ENCODE measurements at places on chromosomes 12 and 14.

DNA sequence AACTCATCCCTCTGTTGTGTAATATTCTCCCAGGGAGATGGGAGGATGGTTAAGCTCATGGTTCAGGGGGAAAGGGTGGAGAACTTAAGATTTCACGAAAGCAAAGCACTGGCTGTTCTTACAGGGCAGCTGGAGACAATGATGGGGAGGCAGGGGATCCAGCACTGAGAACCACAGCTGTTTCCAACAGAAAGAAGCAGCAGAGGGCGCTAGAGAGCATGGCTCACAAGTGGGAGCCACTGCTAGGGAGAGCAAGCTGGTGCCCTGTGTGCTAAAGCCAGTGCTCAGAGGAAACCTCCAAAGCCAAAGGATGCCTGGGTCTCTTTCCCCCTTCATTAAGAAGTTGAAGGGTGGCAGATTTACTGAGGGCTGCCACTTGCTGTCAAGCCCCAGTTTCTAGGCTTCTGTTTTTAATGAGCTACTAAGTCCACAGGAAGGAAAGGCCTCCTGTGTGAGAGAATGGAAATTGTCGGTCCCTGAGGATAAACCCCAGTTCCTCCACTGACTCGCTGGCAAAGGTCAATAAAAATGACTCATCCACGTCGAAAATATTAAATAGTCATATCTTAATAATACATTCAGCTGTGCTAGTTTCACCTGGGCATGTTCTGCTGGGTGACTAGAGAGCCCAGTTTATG lies 199.7 kb downstream of the ANO2 start:
- peak; percentile 66 for DNase-seq

GRCh38 chr12:931060-931459 lies 18.4 kb downstream of the RAD52 start:
- DNase-seq = no peak

DNA sequence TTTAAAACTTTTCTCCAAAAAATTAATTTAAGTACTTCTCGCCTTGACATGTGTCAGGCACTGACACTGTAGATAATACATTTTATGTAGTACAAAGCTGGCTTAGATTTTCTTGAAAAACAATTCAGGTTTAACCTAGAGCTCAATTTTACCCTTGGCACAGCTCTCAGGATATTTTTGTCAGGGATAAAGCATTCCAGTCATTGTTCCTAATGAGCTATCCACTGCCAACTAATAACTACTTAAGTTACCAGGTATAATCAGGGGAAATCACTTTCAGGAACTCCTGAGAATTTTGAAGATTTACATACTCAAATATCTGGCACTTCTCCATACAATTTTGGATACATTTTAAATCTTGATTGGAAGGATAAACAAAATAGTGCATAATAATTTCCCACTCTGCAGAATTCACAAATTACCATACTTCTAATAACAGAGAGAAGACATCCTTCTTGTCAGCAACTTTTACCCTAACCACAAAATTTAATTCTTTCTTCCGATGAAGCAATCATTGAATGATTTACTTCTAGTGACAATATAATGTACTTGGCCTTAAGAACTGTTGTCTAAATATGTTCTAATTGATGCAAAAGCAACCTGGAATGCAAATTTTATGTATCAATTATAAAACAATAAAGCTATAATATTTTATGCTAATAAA lies 4.8 kb downstream of the RASSF9 start:
- DNase-seq = peak; percentile 15

GRCh38 chr14:89166633-89167032 lies 250.4 kb downstream of the FOXN3 start:
- DNase-seq = no peak

DNA sequence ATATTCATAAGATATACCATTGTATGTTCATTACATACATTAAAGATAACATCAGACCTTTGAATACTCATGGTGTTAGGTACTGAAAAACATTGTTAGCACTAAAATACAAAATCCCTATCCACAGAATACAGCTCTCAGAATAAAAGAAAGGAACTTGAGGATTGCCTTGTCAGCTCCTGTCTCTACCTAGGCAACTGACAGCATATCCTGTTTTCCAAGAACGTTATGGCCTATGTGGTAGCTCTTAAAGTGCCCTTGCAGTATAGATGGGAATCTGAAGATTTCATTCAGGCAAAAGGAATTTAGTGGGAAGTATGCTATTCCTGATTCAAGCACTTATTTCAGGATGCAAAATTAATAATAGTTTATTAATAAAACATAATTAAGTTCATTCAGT lies 1.8 kb upstream of the PPP1R12A start:
- DNase-seq = no peak

GRCh38 chr14:91573894-91574837 lies 64.1 kb upstream of the PPP4R3A start:
- DNase-seq = peak; percentile 66
